ENCODE measurements at places on chromosomes 12 and 14.

DNA sequence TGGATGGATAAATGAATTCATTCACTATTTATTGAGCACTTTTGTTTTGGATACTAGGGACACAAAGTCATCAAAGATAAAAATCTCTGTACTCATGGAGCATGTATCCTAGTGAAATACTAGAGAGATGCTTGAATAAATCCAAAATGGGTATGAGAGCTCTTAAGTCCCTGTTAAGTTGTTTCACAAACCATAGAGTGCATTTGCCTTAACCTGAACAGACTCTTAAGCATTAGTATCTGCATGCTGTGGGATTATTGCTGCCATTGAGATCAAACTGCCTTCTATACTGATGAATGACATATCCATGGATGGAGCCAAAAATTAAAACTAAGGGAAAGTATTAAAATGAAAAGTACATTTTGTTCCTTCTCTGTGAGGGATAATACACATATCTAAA, 206.5 kb upstream of the KRR1 start:
- DNase-seq, result no peak

- DNase-seq, result no peak
Observed at GRCh38 chr14:59221568-59221967, 33.1 kb downstream of the DAAM1 start.

DNA sequence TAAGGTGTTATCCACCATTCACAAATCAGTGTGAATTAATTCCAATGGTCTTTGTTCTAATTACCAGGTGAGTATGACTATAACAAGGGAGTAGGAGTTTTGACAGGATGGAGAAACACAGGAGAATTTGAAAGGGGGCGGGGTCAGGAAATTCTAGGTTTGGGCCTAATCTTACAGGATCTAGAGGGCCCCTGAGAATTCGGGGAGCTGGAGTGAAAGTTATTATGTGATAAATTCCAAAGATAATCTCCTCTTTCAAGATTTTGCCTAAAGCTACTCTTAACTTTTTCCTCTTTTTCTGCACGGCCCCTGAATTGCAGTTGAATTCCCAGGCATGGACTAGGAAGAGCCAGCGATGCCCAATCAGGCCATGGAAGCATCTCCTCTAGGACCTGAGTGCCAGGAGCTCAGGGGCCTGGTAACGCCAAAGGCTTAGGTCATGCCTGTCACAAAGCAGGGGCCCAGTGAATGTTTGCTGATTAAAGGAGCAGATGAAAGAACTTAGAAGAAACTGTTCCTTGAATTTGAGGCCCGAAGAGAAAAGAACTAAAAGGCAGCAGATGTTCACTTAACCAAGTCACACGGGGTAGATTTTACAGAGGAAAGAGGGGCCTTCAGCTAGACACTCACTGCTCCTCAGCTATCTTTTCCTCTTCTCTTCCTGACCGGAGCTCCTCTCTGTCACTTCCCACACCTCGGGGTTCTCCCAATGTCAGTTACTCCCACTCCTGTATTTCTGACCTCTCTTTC, 195.5 kb downstream of the PPM1H start:
- DNase-seq, result no peak

- no peak for DNase-seq
Observed at GRCh38 chr12:79624378-79624777, 66.4 kb downstream of the PAWR start.

DNA sequence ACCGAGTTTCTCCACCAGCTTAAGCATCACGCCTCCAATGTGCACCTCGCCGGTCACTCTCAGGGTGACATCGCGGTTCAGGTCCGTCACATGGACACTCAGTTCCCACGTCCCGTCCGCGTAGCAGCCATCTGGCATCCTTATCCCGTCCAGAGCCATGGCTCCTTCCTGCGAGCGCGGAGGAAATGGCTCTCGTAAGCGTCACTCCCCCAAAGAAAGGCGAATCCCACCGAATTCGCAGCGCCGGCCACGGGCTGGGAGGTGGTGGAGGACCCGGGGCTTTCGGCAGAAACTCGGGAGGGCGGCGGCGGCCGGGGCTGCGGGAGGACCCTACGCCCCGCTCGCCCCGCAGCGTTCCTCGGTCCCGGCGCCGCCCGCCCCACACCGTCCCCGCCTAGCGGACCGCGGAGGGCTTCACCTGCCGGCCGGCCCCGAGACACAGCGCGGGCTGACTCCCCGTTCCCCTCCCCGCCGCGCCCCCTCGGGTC, 396 bp downstream of the FERMT2 start:
- no peak for DNase-seq

- DNase-seq, result peak; percentile 67
Observed at GRCh38 chr12:103877934-103878510, 37.0 kb upstream of the NT5DC3 start.

DNA sequence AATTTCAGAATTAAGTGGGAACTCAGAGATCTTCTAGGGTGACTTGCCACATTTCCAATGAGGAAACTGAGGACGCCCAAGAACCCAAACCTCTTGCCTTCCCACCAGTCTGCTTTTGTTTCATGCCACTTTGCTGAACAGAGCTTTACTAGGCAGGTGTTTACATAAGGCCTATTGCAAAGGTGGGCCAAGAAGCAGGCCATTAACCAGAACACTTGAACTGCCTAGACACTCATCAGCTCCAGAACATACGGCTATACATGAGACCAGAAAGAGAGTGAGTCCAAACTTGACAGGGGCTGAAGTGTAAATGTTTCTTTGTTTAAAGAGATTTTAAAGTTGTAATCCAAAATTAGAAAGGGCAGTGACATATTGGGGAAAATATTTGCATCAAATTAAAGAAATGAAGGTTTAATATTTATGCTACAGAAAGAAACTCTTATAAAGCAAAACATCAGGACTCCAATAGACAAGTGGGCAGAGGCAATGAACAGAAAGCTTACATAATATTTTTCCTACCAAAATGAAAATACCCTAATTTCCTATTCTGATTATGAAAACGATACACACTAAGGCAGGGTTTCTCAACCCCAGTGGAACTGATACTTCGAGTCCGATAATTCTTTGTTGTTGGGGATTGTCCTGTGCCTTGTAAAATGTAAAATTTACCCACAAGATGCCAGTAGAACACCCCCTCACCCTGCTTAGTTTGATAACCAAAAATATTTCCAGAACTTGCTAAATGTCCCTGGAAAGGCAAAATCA, 11.7 kb downstream of the BATF start:
- DNase-seq, result no peak

DNA sequence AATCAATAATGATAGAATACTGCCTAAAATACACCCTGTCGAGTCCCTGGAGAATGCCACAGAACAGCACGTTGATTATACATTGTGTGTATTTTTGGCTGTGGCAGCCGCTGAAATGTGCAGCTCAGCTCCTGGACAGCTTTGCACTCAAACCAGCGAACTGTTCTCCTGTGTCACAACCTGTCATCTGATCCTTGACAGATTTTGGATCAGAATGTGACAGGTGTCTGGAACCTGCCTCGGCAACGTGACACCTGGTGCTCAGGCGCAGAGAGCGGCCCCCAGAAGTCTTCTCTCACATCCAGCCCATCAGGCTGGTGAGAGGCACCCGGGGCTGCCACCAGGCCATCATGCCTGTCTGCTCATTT, 19.3 kb downstream of the MVK start:
- no peak for DNase-seq

GRCh38 chr12:26112703-26113147, 12.1 kb downstream of the BHLHE41 start:
- no peak for DNase-seq

DNA sequence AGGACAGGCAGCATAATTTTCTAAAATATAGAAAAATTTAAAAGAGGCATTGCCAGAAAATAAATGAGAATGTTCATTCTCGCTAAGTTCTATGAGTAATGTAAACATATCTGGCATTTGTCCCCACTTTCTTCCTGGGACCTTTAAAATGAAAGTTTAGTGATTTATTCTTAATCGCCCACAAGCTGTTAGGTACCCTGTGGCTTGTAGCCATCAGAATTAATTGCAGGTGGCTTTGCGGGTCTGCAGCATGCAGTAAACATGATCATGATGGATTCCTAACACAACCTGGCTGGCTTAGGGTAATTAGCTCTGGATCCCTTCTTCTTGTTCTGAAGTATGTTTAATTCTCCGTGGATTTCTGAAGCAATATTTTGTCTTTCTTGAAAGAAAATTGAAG, 103.5 kb upstream of the FRMD6 start:
- DNase-seq, result no peak
